ENCODE measurements at places on chromosomes 2 and 18. TPM values are rescaled to one million over a fixed set of nuclear protein-coding genes. Genes with fewer than 3 reads are reported as not detected.

- DNase-seq, result no peak
These were observed 38.4 kb upstream of the SOS1 start for GRCh38 chr2:39159283-39159682.

- no peak for DNase-seq
These were observed 988 bp upstream of the KCNE4 start for GRCh38 chr2:223050900-223051504.

DNA sequence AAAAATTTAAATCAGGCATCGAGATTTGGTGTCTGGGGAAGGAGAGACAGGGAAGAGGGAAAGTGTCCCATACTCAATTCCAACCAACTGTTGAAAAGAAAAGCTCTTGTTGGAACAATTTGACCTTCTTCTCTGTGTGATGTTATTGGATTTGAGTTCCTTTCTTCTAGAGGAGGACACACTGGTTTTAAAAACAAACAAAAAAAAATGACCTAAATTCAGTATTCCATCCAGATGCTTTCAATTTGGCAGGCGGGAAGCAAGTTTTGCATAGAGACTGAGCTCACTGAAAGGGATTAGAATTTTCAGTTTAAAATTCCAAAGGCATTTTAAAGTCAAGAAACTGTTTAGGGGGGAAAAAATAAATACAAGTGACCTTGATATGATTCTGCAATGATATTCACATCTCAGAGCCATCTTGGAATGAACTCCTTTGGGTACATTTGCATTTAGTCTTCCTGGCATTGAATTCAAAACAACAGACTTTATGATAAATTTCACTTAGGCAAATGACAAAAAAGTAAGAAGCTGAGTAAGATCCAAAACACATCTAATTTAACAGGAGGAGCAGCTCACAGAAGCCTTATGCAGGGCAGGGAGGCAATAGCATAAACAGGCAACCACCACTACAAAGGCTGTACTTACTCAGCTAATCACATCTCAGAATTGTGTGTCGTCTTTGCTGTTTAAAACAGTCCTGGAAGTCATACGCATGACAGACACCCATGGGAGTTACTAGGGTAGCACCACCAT is 126.8 kb downstream of the CDH20 start:
- no peak for DNase-seq

- peak; percentile 58 for DNase-seq
These were observed 240.9 kb downstream of the RNF152 start for GRCh38 chr18:61651880-61652268.

Gene COBLL1
- 82.8 TPM for total RNA-seq
